NCI-H1930 (cell line): ENCODE measurements at places on chromosomes 2 and 18.
A peak's percentile ranks its signal among the peaks of the same experiment; 100 is the strongest.

- no peak for DNase-seq
These were observed 218.7 kb downstream of the FHOD3 start for GRCh38 chr18:36516258-36516657.

- no peak for DNase-seq
These were observed 306.5 kb downstream of the PIEZO2 start for GRCh38 chr18:10842861-10843260.

GRCh38 chr2:207091176-207091575 lies 74.6 kb downstream of the KLF7 start:
- no peak for DNase-seq

- no peak for DNase-seq
These were observed 270.7 kb downstream of the SRBD1 start for GRCh38 chr2:45340318-45340717.

DNA sequence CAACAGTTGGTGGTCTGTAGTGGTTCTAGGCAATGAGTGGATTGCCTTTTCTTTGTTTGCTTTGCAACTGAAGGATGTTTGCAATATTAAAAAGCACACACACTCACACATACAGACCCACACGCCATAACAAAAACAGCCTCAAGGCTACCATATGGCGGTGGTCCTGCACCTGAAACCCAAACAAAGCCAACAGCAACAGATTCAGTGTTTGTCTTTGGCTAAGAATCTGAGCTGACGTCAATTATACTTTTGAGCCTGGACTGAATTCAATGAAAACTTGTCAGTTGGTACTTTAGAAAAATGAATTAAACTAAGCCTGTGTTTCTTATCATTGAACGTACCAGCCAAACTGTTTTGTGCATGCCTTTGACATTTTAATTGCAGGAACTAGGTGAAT lies 65.0 kb upstream of the NYAP2 start:
- DNase-seq, result peak; percentile 40

GRCh38 chr2:120433816-120434290 lies 87.9 kb downstream of the INHBB start:
- DNase-seq, result no peak

- DNase-seq, result no peak
These were observed 4.4 kb upstream of the GTF2A1L start for GRCh38 chr2:48613211-48613610.
